ENCODE measurements at places on chromosomes 6 and 20.

GRCh38 chr6:55979526-55979925 is 104.1 kb upstream of the BMP5 start:
- no peak for DNase-seq

DNA sequence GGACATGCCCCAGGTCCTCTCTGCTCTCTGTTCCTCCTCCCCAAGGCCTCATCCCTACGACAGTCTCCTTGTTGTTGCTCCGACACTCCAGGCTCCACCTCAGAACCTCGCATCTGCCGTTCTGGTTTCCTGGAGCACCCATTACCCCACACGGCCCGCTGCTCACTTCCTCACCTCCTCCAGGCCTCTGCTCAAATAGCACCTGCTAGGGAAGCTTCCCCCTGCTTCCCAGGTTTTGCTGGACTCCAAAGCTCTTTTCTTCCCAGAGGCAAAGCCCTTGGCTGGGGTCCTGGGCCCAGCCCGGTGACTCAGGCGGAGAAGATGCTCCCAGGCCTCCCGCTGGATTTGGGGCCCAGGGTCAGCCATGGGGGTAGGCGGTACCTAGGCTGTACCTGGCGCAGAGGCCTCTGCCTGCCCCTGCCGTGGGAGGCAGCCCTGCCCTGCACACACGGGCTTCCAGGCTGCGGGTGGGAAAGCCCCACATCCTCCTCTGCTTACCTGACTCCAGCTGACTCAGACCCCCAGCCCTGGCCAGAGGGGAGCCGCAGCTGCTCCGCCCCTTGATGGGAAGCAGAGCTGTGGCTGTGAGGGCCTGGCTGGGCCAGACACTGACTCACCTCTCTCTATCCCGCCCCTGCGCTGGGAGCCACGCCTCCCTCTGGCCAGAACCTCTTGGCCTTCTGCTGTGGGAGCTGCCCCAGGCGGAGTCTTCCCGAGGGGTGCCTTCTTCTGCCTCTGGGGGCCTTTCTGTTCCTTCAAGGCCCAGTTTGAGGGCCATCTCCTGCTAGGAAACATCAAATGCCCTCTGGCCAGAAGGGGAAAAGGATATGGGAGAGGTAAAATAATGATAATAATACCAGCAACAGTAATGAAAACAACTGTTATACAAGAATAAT is 130.5 kb downstream of the CEBPB start:
- peak; percentile 95 for DNase-seq

DNA sequence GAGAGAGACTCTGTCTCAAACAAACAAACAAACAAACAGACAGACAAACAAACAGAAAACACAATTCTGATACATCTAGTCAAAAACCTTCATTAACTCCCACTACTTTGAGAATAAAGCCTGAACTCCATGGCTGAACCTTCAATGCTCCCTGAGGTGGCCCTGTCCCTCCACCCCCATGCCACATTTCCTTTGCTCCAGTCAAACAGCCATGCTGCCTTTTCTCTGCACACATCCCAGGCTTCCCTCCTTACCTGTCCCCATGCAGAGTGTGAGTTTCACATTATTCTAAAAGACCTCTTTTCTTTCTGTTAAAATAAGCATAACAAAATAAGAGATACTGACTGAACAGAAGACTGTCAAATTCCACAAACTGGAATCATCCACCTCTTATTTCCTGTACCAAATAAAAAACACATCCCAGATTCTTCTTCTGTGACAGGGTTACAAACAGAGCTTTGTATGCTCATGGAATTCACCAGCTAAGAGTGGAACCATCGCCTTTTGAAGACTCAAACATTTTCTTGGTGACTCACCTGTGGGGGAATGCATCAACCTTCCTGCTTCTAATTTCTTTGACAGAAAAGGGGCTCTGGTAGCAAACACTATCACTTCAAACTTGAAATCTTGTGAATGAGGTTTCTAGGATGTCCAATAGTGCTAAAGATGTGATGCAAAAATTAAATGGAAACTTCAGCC is 71.0 kb upstream of the SLC22A16 start:
- peak; percentile 78 for DNase-seq

DNA sequence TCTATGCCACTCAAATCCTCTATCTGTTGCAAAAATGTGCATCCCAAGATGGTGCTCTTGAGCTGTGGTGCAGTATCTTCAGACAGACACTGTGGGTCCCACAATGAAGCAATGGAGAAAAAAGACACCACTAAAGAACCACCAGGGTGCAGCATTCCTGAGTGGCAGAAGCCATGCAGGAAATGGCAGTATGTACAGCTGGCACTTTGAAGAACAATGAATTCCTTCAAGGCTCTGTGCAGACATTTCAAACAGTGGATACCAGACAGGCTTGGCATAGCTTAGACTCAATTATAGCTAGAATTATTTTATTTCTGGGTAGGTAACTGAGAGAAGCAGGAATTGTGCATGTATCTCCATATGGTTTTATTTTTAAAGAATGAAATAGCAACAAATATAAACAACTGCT is 24.0 kb upstream of the HDAC2 start:
- DNase-seq: peak; percentile 95

DNA sequence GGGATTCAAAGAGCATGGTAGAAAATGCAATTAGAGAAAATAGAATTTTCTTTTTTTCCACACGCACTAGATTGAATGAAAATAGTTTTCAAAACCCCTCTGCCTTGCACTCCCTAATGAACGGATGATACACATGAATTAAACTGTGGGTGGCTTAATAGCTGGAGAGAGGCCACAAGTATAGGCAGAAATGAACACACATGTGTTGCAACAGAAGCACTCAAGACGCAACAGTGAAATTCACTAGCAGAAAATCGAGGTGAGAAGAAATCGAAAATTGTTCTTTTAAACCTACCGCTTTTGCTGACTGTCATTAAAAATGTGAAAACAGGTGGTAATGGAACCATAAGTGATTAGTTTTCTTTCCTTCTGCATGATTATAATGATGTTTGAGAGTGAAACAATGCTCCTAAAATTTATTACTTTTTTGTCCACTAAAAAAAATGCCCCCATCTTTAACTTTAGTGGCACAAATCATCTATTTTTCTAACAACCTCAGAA is 80.1 kb upstream of the SHLD1 start:
- no peak for DNase-seq
